ENCODE measurements at places on chromosomes 5 and 9.

DNA sequence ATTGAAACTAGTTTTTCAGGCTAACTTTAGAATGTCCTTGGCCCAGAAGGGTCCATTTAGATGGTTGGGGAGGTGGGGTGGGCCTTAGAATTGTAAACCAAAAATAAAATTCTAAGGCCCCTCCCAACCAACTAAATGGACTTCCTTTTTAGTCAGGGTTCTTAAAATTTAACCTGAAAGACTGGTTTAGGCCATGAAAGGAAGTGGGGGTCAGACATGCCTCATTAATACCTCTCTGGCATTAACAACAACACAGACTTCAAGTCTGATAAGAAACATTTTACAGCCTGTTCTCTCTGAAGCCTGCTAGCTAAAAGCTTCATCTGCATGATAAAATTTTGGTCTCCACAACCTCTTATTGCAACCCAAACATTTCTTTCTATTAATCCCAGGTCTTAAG lies 65.5 kb upstream of the TNC start:
- no peak for DNase-seq

DNA sequence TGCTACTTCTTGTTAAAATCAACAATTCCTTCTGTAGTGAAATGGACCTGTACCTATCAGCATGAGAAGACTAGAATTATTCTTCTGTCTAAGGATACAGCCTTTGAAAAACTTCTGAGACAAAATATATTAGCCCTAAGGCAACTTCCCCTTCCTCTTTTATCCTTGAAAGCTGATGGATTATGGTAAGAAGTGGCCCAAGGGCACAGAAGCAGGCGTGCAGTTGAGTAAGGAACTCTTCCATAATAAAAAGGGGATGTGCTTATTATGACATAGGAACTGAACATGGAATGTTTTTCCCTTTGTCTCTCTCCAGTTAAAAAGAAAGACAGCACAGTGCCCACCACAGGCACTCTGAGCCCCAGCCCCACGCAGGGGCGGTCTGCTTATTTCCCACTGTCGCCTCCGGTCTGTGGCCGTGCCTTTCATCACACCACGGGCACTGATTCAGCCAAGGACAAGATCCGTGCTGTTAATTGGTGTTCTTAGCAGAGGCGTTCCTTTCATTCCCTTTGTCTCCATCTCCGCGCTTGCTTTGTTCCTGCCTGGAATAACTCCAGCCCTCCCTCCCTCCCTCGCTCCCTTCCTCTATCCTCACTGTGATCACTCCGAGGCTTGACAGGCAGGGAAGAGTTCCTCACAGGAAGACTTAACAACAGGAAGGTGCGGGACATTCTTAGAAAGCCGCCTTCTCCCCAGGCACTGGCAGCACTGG lies 135.9 kb upstream of the OTULINL start:
- peak; percentile 38 for DNase-seq

GRCh38 chr9:86126998-86127972 lies 27.9 kb upstream of the GOLM1 start:
- DNase-seq, result no peak

DNA sequence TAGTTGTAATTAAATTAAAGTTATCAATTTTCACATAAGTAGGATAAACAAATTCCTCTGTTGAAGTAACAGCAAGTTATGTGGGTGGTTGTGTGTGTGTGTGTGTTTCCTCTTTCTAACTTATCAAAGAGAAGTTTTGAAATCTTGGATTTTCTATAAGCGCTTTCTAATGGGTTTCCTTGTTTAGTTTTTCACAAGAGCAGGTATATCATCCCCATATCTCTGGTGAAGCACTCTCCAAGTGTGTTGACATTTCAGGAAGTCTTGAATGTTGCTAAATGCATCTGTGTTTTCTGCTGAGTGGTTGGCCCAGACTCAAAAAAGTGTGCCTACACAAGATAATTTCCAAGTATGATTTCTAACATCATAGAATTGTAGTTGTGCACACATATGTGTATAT lies 43.3 kb downstream of the PRDM6 start:
- DNase-seq, result no peak

DNA sequence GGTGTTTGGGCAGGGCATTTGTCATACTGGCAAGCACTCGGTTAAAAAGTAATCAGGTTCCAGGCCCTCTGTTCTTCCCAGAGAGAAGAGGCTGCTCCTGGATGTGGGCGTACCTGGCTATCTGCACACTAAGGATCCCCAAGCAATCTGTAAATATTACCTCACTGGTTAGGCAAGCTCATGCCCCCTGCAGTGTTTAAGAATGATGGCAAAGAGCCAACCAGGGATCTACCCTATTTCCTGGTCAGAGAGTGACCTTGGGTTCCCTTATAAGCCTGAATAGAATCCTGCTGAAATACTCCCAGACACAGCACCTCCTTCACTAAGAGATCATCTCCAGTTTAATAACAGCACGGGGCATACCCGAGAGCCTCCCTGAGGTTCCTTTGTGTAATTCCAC lies 181.2 kb downstream of the PIK3R1 start:
- no peak for DNase-seq

DNA sequence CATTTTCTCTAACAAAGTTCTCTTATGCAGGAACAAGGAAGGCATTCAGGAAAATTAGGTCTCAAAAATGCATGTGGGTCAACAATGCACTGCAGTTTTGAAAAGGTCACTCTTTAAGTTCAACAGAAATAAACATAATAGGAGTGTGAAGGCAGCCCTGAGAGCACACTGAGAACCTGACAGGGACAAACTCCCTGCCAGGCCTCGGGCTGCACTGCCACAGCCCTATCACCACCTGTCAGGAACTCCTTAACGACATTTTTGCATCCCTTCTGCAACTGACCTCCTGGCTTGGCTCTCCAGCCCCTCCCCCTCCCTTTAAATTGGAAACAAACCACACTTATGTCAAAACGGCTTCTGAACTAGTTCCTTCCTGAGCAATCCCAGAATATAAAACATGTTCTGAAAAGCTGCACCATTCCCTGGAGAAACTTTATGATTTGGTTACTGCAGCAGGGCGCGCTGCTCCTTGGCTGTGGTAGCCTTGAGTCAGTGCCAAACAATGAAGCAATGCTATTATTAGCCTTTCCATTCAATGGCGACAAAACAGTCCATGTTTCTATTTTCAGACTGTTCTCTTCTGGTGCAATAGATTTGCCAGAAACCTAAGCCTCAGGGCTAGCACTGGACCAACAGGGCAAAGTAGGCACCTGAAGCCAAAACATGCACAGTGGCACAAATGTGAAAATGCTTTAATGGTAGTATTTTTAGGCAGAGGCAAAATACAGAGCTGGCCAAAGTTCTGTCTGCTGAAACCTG lies 160.1 kb upstream of the ZNF608 start:
- peak; percentile 86 for DNase-seq

- no peak for DNase-seq
Measured at GRCh38 chr5:159507055-159507454, 176.8 kb upstream of the IL12B start.

DNA sequence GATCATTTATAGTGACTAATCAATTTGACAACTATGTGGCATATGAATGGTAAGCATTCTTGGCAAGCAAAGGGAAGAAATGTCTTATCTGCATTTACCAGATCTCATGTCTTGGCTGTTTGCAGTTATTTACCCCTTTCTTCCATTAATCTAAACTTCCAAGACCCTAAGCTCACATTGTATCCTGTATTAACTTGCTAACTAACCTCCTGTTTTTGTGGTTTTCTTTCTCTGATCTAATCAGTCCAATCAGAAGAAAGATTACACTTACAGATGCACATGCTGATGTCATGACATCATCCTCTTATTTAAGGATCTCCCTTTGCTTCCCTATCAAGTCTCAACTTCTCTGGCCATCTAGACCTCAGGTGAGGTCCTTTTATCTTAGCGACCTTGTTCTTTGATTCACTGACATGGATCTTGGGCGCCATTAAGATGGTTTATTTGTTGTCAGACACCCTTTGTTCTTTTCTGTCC lies 95.5 kb downstream of the F2RL2 start:
- no peak for DNase-seq

- DNase-seq, result no peak
Measured at GRCh38 chr9:114844766-114845165, 38.9 kb upstream of the TNFSF15 start.

DNA sequence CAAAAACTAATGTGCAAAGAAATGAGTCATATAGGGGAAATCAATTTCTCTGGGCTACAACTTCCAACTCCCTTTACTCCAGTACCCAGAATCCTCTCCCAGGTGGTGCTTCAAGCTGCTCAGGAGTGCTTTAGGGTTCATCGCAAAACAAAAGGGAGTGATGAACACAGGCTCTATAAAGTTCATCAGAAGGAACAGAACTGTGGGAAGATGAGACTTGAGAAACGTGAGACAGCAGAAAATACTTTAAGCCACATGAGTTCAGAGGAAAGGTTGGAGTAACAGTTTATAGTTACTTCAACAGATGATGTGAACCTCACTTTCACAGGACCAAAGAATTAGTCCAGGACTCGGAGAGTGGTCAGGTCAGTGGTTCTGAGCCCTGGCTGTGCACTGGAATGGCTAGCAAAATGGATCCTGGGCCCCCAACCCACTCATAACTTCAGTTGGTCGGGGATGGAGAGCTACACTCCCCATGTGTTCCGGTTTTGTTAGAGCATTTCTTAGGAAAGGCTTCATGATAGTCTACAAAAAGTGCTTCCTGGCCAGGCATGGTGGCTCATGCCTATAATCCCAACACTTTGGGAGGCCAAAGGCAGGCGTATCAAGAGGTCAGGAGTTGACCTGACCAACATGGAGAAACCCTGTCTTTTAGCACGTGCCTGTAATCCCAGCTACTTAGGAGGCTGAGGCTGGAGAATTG lies 4.3 kb downstream of the RPL12 start:
- no peak for DNase-seq

DNA sequence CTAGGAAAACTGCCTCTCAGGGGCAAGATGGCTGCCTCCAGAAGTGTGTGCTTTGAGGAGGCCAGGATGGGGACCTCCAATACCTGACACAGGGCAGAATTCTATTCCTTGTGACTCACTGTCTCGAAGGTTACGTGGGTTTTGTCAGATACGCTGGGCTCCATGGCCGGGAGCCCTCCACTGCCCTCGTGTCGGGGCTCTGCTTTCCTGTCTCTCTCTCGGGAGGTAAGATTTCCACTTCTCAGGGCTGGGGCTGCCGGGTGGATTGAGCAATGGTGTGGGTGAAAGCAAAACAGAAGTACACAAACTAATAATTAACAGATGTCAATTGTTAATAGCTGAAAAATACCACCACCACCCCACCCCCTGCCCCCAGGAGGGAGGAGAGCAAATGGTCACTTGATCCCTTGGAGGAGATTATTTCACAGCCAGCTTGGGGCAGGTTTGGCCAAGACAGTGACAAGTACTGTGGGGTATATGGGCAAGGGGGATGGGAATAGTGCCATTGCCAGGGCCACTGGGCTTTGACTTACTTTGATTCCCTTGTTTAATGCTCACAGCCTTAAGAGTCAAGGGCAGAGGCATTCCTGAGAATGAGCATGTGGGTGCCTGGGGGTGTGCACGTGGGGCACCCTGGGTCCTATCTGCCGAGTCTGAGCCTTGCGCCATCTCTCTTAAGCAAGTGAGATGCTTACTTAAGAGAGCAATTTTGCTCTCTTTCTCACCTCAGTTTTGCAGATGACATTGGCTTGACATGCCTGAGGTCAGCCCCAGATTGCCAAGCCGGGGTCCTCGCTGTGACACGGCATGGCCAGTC lies 28.8 kb upstream of the DAB2IP start:
- DNase-seq, result no peak

DNA sequence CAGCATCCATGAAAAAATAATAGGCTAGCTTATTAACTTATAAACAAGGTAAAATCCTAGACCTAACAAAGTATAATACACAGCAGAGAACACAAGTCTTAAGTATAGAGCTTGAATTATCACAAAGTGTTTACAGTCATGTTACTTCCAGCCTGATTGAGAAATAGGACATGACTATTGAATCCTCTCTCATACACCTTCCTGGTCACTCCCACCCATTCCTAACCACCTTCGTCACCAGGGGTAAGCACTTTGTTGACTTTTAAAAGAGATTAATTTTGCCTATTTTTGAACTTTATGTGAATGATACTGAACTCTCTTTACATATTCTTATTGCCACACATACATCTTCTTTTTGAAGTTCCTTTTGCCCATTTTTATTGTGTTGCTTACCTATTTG lies 325.8 kb downstream of the PJA2 start:
- no peak for DNase-seq

DNA sequence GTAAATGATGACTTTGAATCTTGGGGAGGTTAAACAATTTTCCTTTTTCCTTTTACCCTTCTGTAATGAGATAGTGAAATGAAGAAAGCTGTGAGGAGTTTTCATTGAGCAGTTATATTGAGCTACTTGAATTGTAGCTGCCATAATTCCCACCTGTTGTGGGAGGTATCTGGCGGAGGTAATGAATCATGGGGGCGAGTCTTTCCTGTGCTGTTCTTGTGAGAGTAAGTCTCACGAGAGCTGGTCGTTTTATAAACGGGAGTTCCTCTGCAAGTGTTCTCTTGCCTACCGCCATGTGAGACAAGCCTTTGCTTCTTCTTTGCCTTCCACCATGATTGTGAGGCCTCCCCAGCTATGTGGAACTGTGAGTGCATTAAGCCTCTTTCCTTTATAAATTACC lies 258.4 kb downstream of the FER start:
- DNase-seq, result no peak

DNA sequence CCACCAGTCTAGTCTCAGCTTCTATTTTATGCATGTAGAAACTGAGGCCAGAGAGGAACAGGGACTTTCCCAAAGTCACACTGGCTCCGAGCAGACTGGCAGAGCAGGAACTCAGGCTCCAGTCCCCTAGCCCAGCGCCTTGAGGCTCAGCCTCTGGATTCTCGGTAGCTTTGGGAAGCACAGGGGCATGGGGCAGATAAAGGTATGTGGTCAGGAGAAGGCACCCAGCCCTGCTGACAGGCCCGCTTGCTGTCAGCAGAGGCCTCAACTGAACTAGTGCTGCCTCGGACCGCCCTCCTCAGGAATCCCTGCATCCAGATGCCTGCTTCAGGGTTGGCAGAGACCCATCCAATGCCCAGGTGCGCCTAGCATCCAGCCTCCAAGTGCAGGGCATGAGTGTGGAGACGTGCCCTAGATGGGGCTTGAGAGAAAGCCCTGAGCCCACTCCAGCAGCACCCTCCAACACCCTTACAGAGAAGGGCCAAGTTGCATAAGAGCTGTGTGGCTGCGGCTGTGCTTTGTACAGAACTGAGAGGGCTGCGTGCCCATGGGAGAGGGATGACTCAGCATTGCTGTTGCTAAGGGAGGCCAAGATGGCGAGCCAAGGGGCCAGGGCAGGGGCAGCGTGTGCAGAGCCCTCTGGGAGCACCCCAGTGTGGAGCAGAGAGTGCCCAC lies 168.6 kb downstream of the MACROH2A1 start:
- no peak for DNase-seq

DNA sequence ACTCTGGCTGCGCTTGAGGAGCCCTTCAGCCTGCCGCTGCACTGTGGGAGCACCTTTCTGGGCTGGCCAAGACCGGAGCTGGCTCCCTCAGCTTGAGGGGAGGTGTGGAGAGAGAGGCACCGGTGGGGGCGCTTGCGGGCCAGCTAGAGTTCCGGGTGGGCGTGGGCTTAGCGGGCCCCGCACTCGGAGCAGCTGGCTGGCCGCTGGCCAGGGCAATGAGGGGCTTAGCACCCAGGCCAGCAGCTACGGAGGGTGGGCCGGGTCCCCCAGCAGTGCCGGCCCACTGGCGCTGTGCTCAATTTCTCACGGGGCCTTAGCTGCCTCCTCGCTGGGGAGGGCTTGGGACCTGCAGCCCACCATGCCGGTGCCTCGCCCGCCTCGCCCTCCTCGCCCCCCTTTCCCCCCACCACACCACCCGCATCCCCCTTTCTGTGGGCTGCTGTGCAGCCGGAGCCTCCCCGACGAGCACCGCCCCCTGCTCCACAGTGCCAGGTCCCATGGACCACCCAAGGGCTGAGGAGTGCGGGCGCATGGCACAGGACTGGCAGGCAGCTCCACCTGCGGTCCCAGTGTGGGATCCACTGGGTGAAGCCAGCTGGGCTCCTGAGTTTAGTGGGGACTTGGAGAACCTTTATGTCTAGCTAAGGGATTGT lies 954.5 kb downstream of the DTWD2 start:
- DNase-seq, result no peak

Data from cerebellum (tissue), 4 donors.